ENCODE measurements at places on chromosomes 2 and 18.
A peak's percentile ranks its signal among the peaks of the same experiment; 100 is the strongest.

DNA sequence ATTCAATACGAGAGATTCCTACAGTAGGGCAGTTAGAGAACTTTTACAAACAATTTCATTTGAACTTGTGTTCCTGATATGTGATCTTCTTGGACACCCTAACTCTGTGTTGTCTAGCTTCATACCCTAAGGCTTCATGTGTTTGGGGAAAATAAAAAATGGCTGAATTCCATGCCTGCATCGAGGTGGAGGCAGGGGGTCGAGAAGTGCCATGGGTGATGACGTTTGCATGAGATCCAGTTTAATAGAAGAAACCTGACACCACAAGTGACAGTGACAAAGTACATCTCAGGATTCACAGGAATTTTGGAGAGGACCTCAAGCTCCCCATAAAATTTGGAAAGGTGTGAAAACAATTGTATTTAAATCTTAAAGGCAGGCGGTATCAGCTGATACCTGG is 169.2 kb upstream of the NABP1 start:
- DNase-seq: no peak

- no peak for DNase-seq
Observed at GRCh38 chr18:47526147-47526546, 274.7 kb upstream of the SKOR2 start.

GRCh38 chr2:43312755-43313641 is 86.6 kb upstream of the ZFP36L2 start:
- DNase-seq: peak; percentile 83

DNA sequence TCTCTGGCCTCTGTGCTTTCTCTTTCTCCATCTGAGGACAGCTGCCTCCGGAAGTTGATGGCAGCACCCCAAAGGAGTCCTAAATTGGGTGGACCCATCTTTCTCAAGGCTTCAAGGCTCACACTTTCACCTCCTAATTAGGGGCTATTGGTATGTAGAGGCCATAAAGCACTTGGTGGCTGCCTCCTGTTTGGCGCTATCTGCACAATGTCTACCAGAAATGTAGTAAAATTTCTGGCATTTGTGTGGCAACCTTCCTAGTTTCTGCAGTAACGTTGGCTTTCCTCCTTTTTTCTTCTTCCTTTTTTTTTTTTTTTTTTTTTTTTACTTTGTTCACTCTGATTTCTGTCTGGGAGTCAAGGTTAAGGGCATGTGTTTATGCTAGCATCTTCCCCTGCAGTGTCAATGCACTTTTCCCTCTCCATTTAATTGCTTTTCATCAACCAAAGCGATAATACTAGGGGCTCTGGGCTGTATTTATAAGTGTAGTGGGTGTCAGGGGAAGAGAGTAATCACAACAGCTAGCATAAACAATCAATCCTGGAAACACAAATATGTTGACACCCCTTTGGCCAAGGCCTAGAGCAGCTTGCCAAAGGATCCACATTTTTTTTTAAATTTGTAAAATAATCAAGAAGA is 86.0 kb downstream of the TACR1 start:
- DNase-seq: no peak

GRCh38 chr2:8546612-8547283 is 135.1 kb upstream of the ID2 start:
- peak; percentile 43 for DNase-seq

DNA sequence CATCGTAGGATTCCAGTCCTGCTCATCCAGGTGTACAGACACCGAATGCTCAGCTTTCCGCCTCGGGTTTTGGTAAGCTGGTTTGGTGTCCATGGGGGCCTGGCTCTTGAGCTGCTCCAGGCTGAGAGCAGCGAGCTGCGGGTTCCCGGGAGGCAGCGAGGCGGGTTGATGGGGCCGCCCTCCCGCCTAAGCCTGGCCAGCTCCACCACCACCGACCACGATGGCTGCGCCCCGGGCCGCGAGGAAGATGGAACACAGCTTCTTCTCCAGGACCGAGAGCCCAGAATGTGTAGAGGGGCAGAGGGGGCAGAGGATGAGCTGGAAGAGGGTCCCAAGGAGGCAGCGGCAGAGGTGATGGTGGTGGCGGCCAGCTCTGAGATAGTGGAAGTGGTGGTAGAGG is 64.1 kb downstream of the AKAIN1 start:
- no peak for DNase-seq

GRCh38 chr2:213789940-213790339 is 505.7 kb downstream of the SPAG16 start:
- DNase-seq: no peak

DNA sequence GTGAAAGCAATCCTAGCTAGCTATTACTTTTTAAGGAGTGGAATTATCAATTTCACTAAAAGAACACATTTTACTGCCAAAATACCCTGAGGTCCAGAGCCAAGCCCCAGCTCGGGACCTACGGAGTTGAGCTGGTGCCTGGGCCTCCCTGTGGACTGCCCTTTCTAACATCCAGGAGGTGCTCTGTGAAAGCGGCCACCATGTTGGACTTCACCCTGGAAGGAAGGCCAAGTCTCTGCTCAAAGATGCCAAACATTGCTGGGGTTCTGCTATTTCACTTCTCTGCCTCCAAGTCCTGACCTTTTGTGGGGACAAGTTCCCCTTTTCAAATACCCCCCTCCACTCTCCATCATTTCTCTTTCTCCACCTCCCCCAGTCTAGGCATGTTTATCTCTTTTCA is 498.7 kb upstream of the RAB6C start:
- no peak for DNase-seq

DNA sequence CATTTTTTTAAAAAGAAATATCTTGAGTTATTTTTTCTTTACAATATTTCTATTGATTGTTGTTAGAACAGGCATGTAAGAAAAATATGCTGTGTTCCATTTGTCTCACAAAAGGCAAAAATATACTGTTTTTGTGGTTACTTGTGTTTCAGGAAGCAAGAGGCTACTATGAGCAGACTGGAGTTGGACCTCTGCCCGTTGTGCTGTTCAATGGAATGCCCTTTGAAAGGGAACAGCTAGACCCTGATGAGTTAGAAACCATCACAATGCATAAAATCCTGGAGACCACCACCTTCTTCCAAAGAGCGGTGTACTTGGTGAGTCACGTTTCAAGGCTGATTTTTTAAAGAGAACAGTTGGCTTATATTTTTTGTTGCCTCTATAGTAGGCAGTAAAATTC is 54.7 kb downstream of the UGGT1 start:
- peak; percentile 4 for DNase-seq

DNA sequence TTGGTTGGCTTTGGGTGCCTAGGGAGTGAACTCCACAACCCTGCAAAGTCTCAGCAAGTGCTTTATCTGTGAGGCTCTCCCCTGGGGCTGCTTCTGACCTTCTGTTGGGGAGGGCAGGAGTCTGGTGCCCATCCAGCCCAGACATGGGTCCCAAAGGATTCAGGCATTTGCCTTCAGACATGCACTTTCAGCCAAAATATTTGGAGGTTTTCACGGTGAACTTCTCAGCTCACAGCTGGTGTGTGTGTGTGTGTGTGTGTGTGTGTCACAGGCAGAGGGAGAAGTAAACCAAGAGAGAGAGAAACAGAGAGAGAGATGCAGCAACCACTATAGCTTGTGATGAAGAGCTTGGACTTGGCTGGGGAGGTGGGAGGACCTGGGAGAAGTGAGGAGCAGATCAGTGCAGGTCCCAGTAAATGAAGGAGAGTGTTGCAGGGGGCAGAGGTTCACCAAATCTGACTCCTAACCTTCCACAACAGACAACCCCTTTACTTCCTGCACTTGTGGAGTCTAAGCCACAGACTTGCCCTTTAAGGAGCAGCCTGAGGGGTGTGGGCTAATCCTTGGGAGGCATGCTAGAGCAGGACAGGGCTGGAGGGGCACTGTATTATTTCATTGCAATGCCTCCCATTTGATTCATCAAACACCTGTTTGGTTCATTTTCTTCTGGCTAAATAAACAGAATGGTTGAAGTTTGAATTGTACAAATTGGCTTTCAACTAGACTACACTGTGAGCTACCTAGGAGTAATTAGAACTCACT is 14.1 kb downstream of the SLC9A4 start:
- DNase-seq: no peak

- peak; percentile 68 for DNase-seq
Observed at GRCh38 chr2:99974275-99974674, 168.1 kb downstream of the AFF3 start.

DNA sequence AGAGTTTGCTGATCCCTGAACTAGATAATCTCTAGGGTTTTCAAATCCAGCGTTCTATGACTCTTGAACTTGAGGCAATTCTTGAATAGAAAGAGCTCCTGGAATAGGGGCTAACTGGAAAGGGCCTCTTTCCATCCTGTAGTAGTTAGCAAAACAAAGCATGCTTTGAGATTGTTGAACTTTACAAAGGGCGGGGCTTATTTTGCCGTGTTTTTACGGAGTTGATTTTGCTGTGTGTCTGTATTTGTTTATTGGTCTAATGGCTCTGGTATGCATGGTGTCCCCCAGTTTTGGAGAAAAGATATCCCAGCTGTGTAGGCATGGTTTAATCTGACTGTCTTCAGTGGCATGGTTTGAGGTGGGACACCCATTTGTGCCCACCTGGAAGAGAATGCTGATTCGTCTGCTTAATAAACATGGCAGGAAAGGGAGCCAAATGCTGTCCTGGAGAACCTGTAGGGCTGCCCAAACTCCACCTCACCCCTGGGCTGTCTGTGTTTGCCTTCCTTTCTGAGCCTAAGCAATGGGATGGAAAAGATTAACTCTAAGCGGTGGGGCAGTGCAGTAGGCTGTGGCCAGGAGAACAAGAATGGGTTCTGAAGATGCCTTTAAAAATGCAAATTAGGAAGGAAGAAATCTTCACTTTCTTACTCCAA is 74.1 kb upstream of the FOSL2 start:
- no peak for DNase-seq

DNA sequence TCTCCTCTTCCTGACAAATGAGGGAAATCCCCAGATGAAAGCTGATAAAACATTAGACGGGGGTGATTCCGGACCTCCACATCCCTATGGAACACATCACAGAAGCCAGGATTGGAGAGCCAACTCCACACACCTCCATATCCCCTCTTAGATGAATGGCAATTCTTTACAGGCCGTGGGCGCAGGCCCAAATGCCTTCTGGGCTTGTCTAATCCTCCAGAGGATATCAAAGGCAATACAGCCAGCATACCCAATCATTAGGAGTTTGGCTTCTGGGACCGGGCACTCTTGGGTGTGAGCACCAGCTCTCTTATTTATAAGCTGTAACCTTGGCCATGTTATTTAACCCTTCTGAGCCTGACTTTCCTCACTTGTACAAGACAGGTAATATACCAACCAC is 15.0 kb upstream of the CYP1B1 start:
- DNase-seq: no peak

DNA sequence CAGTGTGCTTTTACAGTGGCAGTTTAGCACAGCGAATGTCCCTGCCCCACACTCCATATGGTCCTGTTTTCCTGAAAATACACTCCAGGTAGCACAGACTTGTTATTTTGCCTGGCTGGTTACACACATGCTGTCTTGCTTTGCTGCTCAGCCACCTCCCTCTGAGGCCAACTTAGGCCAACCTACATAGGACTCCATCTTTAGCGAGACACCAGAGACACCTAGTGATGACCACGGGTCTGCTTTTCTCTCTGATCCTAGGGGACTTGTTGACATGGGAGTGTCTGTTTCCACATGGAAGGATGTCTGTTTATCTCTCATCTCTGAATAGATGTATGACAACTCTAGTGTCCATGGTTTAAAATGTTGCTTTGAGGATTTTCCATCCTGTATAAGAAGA is 43.3 kb downstream of the PLEKHB2 start:
- no peak for DNase-seq

DNA sequence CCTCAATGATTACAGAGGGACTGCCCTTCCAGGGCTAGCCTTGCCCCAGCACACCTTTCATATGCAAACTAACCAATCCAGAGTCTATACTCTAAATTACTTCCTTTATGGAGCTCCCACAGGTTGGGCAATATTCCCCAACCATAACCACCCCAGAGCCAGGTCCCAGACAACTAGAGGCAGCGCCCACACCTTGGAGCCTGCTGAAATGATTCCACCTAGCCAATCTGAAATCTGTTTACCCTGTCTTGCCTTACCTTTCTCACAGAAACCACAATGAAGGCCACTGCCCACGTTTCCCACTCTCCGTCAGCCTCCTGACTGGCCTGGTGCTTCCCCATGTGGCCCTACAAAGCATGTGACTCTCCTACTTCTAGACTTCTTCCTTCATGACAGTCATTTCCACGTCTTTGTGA is 62.0 kb downstream of the REEP1 start:
- no peak for DNase-seq

- DNase-seq: no peak
Observed at GRCh38 chr2:162587674-162588305, 243.9 kb downstream of the GCA start.

DNA sequence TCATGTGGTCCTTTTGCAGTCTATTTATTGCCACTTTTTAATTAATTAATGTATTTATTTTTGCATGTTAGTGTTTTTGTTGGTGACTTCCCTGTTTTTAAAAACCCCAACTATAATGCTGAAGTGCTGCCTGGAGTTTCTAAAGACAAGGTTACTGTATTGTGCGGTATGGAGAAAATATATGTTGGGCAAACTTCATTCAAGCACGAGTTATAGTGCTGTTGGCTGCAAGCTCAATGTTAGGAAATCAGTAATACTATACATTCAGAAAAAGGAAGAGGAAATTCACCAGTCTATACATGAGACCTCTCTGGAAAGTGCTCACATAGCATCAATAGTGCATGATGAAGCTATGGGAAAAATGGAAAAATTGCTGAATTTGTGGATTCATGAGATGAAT is 15.4 kb upstream of the RBMS1 start:
- no peak for DNase-seq

- DNase-seq: no peak
Observed at GRCh38 chr2:17115042-17115441, 403.2 kb downstream of the RAD51AP2 start.

DNA sequence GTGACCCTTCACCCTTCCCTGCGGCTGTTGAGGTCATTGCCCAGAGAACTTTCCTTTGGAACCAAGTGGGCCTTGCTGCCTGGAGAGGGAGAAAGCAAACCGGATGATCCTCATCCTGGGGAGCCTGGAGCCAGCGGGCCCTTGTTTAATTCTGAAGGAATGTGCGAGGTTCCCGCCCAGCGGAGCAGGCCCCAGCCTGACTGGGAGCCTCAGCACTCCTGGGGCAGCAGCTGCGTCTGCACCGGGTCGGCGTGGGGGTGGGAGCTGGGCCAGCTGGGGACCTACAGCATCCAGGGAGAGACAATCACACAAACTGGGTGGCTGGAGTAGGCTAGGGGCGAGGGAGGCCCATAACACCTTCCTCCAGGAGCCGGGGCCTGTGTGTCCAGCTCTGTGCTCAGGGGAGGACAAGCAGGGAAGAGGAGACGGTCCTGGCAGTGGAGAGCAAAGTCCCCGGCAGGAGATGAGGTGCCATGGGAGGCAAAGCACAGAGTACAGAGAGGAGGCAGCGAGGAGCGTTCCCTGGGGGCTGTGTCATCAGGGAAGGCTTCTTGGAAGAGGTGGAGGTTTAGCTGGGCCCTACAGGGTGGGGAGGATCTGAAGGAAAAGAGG is 61.9 kb upstream of the HAAO start:
- no peak for DNase-seq
